C1 segment of cervical spinal cord (tissue), 14 donors: ENCODE measurements at places on chromosomes 4 and X.

GRCh38 chrX:95318882-95319281 lies 1365.8 kb upstream of the DIAPH2 start:
- no peak for DNase-seq

GRCh38 chr4:72886602-72887001 lies 182.9 kb downstream of the COX18 start:
- DNase-seq = no peak

GRCh38 chr4:123017636-123018395 lies 95.4 kb upstream of the NUDT6 start:
- no peak for DNase-seq

DNA sequence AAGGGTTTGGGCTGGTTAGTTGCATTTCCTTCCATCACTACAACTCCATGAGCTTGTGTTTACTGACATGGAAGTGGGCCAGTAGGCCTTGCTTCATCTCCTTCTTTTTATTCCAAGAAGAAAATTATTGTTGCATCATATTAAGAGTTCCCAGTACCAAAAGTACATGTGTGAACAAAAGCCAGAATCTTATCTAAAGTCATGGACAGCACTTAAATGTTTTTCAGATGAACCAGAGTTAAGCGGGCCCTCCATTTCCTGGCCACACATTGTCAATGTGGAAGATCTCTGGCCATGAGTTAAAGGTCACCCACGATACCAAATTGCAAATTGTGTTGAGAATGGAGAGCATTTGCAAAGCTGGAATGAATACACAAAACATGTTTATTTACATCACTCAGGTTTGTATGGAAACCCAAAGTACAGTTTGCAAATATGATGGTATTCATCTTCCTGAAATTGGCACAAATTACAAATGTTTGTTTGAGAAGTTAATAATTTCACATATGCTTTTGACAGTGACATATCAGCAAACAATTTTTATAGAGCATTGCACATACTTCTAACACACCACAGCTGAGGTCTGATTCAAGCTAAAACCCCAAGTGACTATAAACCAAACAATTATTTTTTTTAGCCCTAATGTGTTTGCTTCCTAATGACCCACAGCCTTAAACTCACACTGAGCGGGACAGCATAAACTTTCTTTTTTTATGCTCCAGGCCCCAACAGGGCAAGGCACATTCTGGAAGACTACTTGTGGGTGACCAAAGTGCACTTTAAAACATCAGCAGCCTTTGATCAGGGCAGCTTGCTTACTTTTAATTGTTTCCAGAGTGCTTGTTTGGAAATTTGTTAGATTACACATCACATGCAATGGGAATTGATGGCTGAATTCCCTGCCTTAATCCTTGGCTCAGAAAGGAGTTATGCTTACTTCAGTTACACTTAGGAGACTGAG lies 502.9 kb upstream of the SLIT2 start:
- DNase-seq = no peak

- no peak for DNase-seq
These were observed 23.7 kb downstream of the ELF4 start for GRCh38 chrX:130086447-130087206.

DNA sequence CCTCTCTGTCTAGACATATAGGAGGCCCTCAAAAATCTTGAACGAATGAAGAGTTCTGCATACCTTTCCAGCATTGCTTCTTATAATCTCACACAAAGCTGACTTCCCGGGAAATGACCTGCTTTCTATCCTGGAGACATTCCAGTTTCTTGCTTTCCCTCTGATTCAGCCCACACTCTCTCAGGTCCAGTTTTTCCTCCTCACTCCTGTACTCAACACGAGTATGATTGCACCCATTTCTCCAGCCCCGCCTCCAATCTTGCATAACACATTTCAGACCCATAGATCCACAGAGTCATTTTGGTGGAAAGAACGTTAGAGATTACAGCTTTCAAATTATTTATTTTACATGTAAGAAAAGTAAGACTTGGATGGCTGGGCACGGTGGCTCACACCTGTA lies 127.5 kb upstream of the TLR3 start:
- no peak for DNase-seq

DNA sequence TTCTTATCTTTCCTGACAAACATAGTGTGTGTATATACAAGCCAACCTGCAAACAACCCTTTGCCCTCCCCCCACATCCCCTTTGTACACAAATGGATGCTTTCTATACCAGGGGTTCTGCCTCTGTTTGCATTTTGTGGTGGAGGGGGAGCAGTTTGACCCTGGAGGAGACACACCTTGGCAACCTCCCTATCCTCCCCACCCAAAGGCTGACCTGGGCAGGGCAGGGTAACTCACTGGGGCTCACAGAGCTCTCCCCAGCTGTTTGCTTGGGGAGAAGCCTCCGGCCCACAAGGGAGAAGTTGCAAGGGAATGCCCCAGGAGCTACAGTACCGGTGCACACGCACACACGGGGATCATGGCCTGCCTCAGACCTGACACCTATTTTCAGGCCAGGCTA lies 372.6 kb downstream of the BCOR start:
- no peak for DNase-seq

- no peak for DNase-seq
These were observed 137.0 kb upstream of the SMIM31 start for GRCh38 chr4:164616961-164617360.

DNA sequence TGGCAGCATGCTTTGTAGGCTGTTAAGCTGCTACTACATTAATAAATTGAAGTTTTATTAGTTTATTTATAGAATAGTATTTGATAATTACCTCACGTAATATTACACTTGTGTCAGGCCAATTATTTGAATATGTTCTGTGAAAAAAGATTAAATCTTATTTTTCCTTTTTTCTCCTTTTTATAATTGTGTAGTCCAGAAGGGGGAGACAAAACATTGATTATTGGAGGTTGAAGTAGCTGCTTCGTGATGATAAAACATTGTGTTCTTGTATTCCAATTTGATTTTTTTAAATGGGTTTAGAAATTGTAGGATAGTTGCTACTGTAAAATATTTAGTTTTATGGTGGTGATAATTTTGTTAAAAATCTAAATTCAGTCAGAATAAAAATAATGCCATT lies 85.7 kb downstream of the DIAPH2 start:
- DNase-seq = no peak
